Naive thymus-derived CD8-positive, alpha-beta T cell (primary cell): ENCODE measurements at places on chromosomes 12 and 14.

GRCh38 chr14:30935445-30935844 is 61.1 kb downstream of the COCH start:
- no peak overlapping the region for H3K4me3 ChIP-seq
- DNase-seq = no peak
- peaks cover 5% of the 10 kb centered on the region for H3K4me1 ChIP-seq
- H3K27ac ChIP-seq = no peak overlapping the region

- H3K27me3 ChIP-seq = peaks cover 16% of the 10 kb centered on the region
- no peak for DNase-seq
- H3K36me3 ChIP-seq = no peaks in the 10 kb centered on the region
- no peaks in the 10 kb centered on the region for H3K4me1 ChIP-seq
- no peak overlapping the region for H3K27ac ChIP-seq
Measured at GRCh38 chr14:57999471-57999870, 133.6 kb upstream of the SLC35F4 start.

GRCh38 chr14:53921027-53921426 is 35.6 kb downstream of the BMP4 start:
- no peaks in the 10 kb centered on the region for H3K36me3 ChIP-seq
- H3K27me3 ChIP-seq = peaks cover 24% of the 10 kb centered on the region
- H3K4me1 ChIP-seq = no peaks in the 10 kb centered on the region
- no peak overlapping the region for H3K27ac ChIP-seq
- no peak for DNase-seq

- H3K36me3 ChIP-seq = peaks cover 13% of the 10 kb centered on the region
- H3K4me3 ChIP-seq = no peak overlapping the region
- H3K27ac ChIP-seq = peak overlapping the region; percentile 4
Measured at GRCh38 chr12:70290116-70290515, 46.9 kb downstream of the CNOT2 start.

- no peaks in the 10 kb centered on the region for H3K27me3 ChIP-seq
- H3K27ac ChIP-seq = peak overlapping the region; percentile 18
- H3K36me3 ChIP-seq = no peaks in the 10 kb centered on the region
Measured at GRCh38 chr14:89293314-89293916, 123.6 kb downstream of the FOXN3 start.

- peaks cover 8% of the 10 kb centered on the region for H3K4me1 ChIP-seq
- H3K27me3 ChIP-seq = no peaks in the 10 kb centered on the region
- H3K27ac ChIP-seq = peak overlapping the region; percentile 4
- no peak overlapping the region for H3K4me3 ChIP-seq
Measured at GRCh38 chr14:50541159-50541567, 8.8 kb upstream of the MAP4K5 start.

DNA sequence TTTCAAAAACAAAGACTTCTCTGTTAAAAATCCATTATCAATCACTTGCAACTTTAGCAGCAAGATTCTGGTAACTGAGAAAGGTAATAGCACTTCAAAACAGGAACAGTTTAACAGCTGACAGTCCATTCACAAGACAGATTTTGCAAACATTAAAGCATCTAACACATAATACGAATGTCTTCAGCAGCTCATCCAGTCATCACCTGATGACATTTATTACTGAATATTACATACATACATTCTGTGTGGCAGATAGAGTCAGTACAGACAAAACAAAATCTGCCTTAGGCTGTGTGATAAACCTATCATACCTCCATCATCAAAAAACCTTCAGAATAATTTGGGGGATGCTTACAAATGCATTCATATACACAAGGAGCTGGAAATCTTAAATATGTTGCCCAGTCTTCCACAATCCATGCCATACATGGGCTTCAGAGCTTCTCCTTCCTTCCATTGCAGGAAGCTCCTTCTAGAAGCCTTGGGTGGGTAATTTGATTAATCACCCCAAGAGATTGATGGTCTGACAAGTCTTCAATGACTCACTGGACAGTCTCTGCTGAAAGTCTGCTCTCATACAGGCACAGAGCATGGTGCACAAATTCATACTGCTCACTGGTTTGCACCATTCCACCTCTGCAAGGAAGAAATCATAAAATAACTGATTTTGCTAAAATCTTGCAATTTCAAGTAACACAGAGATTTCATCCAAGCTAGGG is 1.6 kb upstream of the PTPRB start:
- H3K36me3 ChIP-seq = no peaks in the 10 kb centered on the region
- H3K4me3 ChIP-seq = no peak overlapping the region
- no peak for DNase-seq
- H3K27me3 ChIP-seq = peaks cover 21% of the 10 kb centered on the region
- H3K27ac ChIP-seq = no peak overlapping the region
